ENCODE measurements at places on chromosomes 11 and 22.

GRCh38 chr11:107898270-107898669 is 30.0 kb upstream of the RAB39A start:
- DNase-seq = peak; percentile 32

- no peak for DNase-seq
Observed at GRCh38 chr11:57566005-57566904, 1.2 kb downstream of the UBE2L6 start.

GRCh38 chr11:15775797-15776196 is 580.5 kb downstream of the SOX6 start:
- DNase-seq = no peak

GRCh38 chr11:47724041-47724729 is 9.0 kb upstream of the AGBL2 start:
- DNase-seq = no peak

DNA sequence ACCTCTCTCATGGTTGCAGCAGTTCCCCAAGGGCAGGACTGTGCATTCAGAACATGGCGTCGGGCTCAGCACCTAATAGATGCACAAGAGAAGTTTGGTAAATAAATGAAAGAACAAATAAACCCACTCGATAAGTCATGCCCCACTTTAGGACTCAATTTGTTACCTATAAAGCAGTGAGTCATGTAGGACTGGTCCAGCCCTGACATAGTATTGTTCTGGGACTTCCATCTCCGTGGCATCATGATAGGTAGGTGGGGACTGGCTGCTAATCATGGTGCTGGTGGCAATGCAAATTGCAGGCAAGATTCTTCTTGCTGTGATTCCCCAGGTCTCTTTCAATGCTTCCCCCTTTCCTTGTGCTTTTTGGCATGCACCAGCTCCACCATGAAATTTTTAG is 118.2 kb upstream of the CSNK2A3 start:
- DNase-seq = no peak

GRCh38 chr11:56855217-56855616 is 106.7 kb upstream of the OR9G4 start:
- DNase-seq = no peak

DNA sequence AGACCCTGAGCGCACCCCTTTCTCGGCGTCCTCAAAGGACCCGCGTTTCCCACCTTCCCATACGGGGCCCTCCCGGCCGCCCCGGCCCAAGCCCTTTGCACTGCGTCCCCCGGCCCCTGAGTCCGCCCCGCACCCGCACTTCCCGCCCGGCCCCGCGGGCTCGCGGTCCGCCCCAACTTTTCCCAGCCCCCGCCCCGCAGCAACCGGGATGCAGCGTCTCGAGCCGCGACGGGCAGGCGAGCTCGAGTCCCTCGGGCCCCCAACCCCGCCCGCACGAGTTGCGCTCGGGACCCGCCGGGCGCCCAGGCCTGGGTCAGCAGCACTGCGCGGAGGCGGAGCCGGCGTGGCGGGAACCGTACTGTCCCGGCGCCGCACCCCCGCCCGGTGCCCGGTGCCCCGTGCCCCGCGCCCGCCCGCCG is 371 bp downstream of the SMCO4 start:
- DNase-seq = no peak

- DNase-seq = no peak
Observed at GRCh38 chr11:114098927-114099326, 39.4 kb downstream of the ZBTB16 start.

GRCh38 chr11:67163006-67163405 is 43.9 kb downstream of the KDM2A start:
- no peak for DNase-seq

GRCh38 chr22:20128902-20129746 is 2.5 kb upstream of the ZDHHC8 start:
- DNase-seq = no peak

GRCh38 chr11:1295086-1295485 is 14.3 kb downstream of the TOLLIP start:
- no peak for DNase-seq

GRCh38 chr22:48570912-48571311 is 1256.8 kb downstream of the BRD1 start:
- DNase-seq = no peak

- no peak for DNase-seq
Observed at GRCh38 chr11:76395296-76395695, 14.2 kb downstream of the GVQW3 start.

DNA sequence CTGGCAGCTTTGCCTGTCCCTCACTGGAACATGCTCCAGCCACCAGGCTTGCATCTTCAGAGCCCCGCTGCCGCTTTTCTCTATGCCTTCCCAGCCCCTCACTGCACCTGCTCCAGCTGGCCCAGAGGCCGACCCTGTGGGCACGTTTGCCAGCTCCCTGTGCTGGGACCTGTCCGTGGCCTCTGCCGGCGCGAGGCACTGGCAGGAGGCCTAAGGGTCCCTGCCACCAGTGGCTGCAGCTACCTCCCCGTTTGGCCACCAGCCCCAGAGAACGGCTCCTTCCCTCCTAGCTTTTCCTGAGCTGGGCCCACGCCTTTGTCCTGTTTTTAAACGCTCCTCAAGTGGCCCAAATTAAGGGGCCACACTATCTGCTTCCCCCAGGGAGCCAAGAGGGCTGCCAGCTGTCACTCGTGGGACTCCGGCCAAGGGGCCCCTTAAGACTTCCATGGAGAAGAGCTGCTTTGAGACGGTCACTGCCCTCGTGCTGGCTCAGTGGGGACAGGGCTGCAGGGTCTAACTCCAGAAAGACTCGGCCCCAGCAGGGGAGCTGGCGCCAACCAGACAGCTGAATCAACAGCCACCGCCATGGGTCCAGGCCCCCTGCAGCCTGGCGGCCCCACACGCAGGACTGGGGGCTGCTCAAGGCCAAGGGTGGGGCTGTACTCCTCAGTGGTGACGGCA is 24.6 kb upstream of the WNT7B start:
- no peak for DNase-seq

DNA sequence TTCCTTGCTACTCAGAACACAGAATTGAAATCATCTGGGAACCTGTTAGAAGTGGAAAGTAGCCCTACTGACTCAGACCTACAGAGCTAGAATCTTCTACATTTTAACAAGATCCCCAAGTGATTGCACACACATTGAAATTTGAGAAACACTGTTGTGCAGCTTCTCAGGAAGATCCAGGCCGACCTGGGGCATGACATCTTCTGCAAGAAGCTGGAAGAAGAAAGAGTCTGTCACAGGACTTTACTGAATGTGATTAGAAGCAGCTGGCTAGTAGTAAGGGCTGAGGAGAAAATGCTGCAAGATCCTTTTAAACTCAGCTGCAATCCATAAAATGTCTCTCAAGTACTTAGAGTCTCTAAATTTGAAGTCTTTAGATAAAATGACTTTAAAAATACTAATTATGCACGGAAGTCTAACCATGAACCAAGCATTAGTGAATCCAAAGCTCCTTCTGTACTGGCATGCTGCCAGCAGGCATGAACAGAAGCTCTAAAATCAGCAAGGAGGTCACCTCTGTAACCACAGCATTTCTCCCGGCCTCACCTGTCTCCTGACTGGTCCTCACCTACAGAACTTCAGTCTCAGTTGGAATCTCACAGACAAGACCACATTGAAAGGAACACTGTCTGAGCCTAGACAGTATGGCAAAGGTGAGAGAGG is 85.0 kb downstream of the SERGEF start:
- DNase-seq = peak; percentile 67

DNA sequence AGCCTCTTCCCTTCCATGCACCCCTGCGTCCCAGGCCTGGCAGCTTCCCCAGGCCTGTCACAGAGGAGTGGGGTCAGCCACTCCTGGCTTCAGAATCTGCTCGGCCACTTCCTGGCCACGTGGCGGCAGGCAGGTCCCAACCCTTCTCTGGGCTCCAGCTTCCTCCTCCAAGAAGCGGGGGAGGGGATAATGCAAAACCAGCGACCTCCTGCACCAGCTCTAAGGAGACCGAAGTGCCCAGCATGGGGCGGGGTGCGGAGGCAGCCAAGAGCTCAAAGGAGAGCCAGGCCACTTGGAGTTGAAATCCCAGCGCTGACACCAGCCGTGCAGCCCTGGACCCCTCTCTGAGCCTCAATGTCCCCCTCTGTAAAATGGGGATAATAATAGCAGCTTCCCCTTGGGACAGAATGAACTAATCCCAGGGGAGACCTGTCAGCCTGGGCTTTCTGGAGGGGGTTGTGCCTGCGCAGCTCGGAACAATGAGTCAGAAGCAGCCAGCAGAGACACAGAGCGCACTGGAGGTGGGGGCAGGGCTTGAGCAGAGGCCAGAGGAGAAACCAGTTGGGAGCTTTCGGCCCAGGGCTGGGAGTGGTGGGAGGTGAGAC is 22.8 kb upstream of the PICK1 start:
- DNase-seq = peak; percentile 75

DNA sequence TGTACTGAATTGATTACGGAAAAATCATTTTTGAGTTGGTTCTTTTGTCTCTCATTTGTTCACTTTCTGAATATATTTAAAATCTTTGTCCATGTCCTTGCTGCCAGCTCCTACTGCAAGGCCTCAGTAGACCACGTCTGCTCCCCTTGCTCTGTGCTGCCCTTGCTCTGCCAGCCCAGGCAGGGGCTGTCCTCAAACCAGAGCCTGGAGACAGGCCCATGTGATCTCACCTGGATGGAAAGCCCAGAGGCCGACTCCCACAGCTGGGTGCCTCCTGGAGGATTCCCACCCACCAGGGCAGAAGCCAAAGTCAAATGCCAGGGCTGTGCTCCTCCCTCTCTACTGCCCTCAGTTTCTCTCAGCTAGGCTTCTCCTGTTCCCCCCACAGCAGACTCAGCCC is 141.8 kb downstream of the NTM start:
- DNase-seq = no peak

- no peak for DNase-seq
Observed at GRCh38 chr11:72780296-72781062, 13.4 kb downstream of the STARD10 start.

GRCh38 chr11:94568200-94568599 is 1.0 kb downstream of the PIWIL4 start:
- no peak for DNase-seq

- no peak for DNase-seq
Observed at GRCh38 chr11:19276859-19277808, 36.4 kb upstream of the E2F8 start.

GRCh38 chr22:21760640-21761039 is 25.0 kb upstream of the YPEL1 start:
- peak; percentile 67 for DNase-seq

- no peak for DNase-seq
Observed at GRCh38 chr22:40181323-40181722, 3.6 kb downstream of the TNRC6B start.

DNA sequence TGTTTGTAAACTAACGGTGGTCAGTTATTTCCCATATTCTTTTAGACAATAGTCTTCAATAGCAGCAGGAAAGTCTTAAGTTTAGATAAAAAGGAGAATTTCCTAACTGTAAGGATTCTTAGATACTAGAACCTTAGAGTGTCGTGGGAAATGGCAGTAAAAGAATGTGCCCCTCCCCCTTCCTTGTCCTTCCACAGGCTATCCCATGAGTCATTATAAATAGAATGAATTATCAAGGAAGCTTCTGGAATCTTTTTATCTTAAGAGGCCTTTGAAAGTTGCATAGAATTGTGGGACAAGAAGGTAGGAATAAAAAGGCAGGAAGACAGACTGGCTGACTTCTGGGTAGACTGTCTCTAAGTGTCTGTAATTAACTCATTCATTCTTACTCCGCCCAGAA is 165.2 kb upstream of the TBCEL start:
- no peak for DNase-seq

- peak; percentile 68 for DNase-seq
Observed at GRCh38 chr11:78039919-78040671, 17.0 kb upstream of the KCTD14 start.

DNA sequence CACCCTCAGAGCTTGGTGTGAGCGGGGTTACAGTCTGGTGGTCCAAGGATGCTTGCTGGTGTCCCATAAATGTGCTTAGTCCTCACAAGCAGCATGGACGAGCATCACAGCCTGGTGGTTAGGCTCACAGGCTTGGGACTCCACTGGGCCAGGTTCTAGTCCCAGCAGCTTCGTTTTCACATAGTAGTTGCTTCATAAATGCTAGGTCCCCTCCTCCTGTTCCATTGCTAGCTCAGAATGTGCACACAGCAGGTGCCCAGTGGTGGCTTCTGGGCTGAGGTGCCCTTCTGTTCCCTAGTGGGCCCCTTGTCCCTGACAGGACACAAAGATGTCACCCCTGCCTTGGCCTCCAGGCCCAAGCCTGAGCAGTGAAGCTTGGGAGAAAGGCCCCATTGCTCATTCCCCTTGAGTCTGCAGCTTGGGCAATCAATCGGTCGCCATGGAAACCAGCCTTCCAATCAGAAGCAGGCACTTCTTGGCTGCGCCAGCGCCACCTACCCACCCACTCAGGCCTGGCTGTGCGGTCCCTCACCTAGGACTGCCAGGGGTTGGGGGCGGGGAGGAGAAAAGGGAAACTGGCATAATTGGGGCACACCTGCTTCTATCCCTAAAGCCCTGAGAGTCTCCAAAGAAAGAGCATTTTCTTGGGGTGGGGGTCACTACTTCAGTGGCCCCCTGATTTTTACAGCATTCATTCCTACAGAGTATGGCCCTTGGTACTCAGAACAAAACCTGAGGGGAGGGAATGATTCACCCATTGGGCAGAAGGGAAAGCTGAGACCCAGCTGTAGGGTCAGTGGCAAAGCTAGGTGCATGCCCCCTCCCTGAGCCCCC is 48.1 kb downstream of the CYTH4 start:
- peak; percentile 57 for DNase-seq

DNA sequence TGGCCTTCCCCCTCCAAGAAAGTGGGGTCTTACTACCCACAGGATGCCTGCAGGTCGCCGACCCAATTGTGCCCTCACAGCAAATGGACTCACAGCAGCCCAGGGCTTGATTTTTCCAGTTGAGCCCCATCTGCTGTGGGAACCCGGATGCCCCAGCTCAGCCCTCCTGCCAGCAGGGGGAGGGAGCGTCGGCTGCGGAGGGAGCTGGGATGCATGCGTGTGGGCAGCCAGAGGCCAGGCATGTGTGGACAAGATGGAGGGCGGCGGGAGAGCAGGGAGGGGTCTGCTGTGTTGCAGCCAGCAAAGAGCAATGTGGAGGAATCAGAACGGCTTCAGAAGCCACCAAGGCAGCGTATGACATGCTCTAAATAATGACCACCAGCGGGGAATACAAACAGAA is 41.0 kb upstream of the EIF3D start:
- DNase-seq = peak; percentile 7

- no peak for DNase-seq
Observed at GRCh38 chr22:39281126-39281525, 36.3 kb upstream of the PDGFB start.

DNA sequence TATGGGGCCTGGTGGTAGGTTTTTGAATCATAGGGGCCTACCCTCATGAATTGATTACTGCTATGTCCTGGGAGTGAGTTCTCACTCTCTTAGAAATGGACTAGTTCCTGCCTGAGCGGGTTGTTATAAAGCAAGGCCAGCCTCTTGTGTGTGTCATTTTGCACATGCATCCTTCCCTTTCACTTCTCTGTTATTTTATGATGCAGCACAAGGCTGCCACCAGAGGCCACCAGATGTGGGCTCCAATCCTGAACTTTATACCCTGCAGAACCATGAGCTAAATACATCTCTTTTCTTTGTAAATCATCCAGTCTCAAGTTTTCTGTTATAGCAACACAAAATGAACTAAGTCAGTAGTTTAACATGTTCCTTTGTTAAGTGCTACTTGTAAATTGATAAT is 251.4 kb downstream of the BLID start:
- no peak for DNase-seq

Data from fibroblast of skin of left quadriceps (primary cell).